ENCODE measurements at places on chromosomes 1 and 21. TPM values are rescaled to one million over a fixed set of nuclear protein-coding genes. Genes with fewer than 3 reads are reported as not detected.

OR2T11 gene
- total RNA-seq: not detected

CDA gene
- 1.3 TPM for total RNA-seq

ACKR1 gene
- 4.3 TPM for total RNA-seq

DNA sequence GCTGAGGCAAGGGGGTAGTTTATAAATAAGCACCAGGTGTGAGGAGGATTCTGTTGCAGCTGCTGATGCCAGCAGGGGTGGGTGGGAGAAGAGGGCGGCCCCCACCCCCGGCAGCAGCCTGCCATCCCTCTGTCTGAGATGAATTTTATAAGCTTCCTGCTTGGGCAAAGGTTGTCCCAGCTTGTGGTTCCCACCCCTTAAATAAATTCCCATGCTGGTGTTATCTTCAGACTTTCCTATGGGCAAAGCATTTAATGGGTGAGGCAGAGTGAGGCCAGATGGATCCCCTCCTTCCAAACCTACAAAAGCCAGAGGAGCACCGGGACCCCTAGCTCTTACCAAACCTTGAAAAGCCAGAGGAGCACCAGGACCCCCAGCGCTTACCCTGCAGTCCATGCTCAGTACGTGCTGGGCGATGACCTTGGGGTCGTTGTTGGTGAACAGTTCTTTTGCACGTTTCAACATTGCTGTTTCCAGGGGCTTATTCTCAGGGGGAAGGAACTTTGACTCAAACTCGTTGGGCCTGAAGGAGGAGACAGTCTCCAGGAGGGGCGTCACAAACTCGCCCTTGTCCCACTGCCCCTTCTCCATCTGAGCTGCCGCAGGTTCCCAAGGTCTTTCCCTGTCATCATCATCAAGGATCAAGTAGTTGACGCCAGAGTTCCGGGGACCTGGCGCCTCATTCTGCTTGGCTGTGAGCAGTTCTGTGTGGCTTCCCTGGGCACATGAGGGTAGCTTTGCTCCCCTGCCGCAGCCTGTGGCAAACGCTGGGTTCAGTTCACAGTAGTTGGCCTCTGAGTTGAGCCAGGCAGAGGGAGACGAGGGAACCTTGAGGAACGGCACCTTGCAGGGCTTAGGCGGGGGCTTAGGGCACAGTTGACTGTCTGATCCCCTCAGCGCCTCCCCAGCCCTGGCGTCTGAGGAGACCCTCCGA, 99.5 kb downstream of the BCAR3 start:
- DNase-seq: no peak

DNA sequence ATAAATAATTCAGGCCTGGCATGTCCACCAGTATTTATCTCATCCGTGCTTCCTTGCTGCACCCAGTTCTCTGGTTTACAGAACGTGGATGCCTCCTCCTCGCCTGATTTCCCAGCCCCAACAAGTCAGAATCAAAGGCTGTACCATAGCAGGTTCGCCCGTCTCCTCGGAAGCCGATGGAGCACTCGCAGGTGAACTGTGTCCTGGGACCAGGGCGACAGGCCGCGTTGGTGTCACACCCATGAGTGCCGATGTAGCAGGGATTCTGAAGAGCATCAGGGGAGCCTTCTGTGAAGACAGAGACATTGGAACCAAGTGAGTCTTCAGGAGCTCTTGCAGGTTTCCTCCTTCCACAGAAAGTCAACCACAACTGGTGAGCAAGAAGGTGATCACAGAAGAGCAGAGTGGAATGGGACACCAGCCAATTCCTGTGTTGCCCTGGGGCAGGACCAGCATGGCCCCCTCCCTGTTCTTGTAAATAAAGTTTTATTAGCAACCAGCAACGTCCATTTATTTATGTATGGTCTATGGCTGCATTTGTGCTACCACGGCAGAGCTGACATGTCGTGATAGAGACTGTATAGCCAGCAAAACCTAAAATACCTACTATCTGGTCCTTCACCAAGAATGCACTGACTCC, 40.8 kb downstream of the NID1 start:
- no peak for DNase-seq

KRTAP19-2 gene
- not detected for total RNA-seq

GRCh38 chr1:221100611-221101010, 221.4 kb downstream of the HLX start:
- no peak for DNase-seq

GRCh38 chr1:180863158-180863775, 49.4 kb upstream of the KIAA1614 start:
- DNase-seq: peak; percentile 81

DNA sequence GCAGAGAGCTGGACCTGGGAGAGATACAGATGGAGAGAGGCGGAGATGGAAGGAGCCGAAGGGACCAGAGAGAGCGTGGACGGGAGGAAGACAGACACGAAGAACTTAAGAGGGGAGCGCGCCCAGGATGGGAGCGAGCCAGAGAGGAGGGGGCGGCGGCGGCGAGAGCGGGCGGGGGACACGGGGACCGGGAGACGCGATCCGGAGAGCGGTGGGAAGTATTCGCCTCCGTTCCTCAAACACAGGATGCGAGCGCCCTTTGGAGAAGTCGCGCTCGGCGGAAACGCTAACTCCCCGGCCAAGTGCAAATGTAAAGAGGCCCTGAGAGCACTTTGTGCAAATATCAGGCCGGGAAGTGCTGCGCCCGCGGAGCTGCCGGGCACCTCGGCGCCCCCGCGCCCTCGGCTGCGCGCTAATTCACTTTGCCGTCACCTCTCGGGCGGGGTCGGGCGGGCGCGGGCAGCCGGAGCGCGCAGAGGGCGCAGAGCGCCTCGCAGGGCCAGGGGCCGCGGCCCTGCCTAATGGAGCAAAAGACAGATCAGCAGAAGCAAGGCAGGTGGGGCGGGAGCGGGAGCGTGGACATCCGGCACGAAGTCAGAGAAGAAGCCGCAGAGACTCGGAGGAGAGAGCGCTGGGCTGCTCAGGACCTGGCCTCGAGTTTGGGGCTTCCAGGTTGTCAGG, 281.2 kb downstream of the RRAGC start:
- peak; percentile 53 for DNase-seq

GRCh38 chr21:36641886-36642285, 57.0 kb upstream of the SIM2 start:
- DNase-seq: no peak

ASCL5 gene
- 0.18 TPM for total RNA-seq

GRCh38 chr1:200901350-200901749, 6.7 kb downstream of the INAVA start:
- DNase-seq: no peak

- peak; percentile 5 for DNase-seq
Measured at GRCh38 chr1:102891868-102892625, 216.3 kb downstream of the COL11A1 start.

DNA sequence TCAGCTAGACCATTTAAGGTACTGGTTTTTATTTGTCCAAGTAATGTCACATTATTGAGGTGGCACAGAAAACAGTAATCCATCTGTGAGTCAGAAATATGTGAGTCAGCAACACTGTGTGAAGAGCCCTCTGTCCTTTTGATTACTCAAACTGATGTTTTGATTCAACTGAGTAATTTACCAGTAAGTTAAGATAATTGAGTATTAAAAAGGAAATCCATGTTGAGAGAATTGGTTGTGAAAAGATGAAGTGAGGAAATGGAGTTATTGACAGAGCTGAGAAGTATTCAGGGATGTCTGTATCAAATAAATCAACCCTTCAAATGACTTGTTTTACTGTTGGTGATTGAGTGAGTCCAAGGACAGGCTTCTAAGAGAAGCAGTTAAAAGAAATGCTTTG, 302.7 kb upstream of the SGIP1 start:
- DNase-seq: no peak

HAO2 gene
- not detected for total RNA-seq

RPE65 gene
- total RNA-seq: 1.7 TPM

DNA sequence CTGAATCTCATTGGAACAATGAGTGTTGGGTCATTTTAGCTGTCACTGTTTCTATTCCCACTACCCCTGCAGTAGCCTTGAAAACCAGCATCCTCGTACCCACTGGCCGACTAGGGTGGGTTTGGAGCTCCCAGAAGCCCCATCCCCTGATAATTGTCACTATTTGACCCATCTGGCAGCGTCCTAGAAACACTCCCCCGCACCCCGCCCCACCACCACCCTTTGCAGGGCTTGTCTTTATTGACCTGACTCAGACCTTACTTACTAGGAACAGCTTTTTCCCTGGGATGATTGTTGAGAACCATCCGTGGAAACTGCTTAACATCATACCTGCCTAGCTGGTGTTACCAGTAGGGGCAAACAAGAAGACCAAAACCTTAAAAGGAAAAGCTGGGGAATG, 28.4 kb upstream of the AGPAT3 start:
- no peak for DNase-seq

GRCh38 chr1:51172811-51173210, 63.3 kb upstream of the RNF11 start:
- no peak for DNase-seq

- DNase-seq: peak; percentile 37
Measured at GRCh38 chr1:228964178-228965089, 229.2 kb downstream of the RHOU start.

DTL gene
- 1.6 TPM for total RNA-seq

DNA sequence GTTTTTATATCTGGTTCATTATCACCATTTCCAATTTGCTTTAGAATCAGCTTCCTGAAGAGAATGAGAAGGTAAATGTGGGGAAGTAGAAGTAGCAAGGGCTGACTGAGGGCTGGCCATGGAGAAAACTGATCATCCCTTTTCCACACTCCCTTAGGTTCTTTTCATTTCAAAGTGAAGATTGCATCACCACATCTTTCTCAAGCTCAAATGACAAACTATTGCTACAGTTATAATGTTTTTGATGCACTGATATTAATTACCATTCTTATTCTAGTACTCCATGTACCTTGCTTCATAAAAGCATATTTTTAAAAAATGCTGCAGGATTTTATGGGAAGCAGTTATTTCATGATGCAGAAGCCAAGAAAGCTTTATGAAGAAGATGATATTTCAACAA, 7.9 kb upstream of the AK5 start:
- DNase-seq: no peak

- no peak for DNase-seq
Measured at GRCh38 chr1:157135646-157136045, 2.5 kb downstream of the ETV3 start.

- DNase-seq: no peak
Measured at GRCh38 chr1:151892190-151892589, 17.1 kb downstream of the THEM4 start.

- no peak for DNase-seq
Measured at GRCh38 chr1:23214640-23215039, 2.7 kb downstream of the HTR1D start.

DNA sequence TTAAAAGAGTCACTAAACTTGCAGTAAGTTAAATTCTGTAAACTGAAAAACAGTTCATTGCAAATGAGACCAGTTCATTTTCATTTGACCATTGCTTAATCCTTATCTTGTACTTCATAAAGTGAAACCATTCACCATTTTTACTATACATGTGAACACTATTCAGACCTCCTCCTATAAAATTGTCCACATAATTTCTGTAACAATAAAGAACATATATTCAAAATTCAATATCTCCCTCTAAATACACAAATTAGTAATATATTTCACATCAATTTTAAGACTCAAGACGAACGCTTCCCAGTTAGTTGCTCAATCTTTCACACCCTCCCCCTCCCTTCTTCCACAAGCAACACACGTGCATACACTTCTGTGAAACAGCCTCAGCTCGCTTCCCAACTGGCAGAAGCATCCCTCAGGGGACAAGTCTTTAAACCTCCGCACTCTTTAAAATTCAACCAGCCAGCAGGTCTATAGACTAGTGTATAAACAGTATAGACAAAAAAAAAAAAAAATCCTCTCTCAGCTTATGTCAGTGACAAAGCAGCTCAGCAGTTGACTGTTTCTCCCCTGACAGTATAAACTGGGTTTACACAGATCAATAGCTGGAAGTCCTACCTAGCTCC, 99.6 kb downstream of the DENND1B start:
- no peak for DNase-seq

NEGR1 gene
- total RNA-seq: 13.4 TPM

DNA sequence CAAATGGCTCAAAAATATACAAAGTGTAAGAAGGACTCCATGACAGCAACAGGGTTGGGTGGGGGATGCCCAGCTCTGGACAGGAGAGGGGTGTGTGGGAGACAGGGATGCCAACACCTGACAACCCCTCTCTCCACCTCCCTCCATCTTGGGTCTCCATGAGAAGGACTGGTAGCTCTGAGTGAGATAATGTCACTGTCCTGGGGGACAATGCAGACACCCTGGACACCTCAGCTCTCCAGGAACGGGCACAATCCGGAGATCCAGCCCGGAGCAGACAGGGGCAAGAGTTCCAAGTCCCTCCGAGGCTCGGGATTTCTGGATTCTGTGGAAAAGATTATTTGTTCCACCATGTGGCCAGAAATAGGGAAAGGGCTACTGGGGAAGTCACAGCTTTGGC, 122.5 kb downstream of the GLIS1 start:
- DNase-seq: no peak

- no peak for DNase-seq
Measured at GRCh38 chr1:195097316-195097715, 1510.9 kb downstream of the KCNT2 start.

COL6A2 gene
- total RNA-seq: 444 TPM

CELA3A gene
- total RNA-seq: 3.6 TPM
